ENCODE measurements at places on chromosomes 2 and 18. TPM values are rescaled to one million over a fixed set of nuclear protein-coding genes. Genes with fewer than 3 reads are reported as not detected.

Gene AAK1
- 110 TPM for total RNA-seq

Gene MAP3K2
- total RNA-seq = 71.2 TPM

Gene GALR1
- not detected for total RNA-seq

Gene CCDC74B
- 3.0 TPM for total RNA-seq

Gene ZNF514
- total RNA-seq = 7.9 TPM

Gene SLC5A7
- total RNA-seq = 0.05 TPM

Gene ST8SIA5
- 0.36 TPM for total RNA-seq

Gene CD8B2
- not detected for total RNA-seq

Gene INO80B
- total RNA-seq = 19.2 TPM

Gene HOXD13
- total RNA-seq = not detected

Gene MZT2A
- 97.1 TPM for total RNA-seq
